CD4-positive, alpha-beta T cell treated with Interleukin-21 for 1 hour (primary cell): ENCODE measurements at places on chromosomes 2 and 18.

GRCh38 chr2:65532937-65533336 lies 100.5 kb upstream of the SPRED2 start:
- no peak for DNase-seq

DNA sequence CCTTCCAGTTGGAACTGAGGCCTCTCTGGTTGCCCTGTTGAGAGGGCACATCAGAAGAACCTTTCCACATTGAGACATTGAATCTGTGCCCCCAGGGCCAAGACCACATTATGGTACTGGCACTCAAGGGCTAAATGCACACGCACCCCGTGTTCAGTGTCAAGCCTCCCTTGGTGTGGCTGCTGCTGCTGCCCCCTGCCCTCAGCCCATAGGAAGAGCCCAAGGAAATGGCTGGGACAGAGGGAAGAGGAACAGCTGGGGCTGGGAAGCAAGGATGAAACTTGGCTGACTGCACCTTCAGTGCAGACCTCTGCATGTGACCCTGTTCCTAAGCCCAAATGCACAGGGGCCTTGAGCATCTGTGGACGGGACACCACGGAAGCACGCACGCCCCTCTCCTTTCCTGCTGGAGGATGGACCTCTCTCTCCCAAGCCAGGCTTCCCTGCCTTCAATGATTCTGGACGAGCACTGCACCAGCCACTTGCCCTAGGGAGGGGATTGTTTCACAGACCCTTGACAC lies 40.2 kb downstream of the NIFK start:
- no peak for DNase-seq

- DNase-seq, result no peak
These were observed 3.6 kb upstream of the IL1A start for GRCh38 chr2:112787729-112788393.

- DNase-seq, result no peak
These were observed 131.5 kb downstream of the RGPD3 start for GRCh38 chr2:106336737-106337136.

GRCh38 chr18:33010149-33010548 lies 237.3 kb upstream of the KLHL14 start:
- no peak for DNase-seq

DNA sequence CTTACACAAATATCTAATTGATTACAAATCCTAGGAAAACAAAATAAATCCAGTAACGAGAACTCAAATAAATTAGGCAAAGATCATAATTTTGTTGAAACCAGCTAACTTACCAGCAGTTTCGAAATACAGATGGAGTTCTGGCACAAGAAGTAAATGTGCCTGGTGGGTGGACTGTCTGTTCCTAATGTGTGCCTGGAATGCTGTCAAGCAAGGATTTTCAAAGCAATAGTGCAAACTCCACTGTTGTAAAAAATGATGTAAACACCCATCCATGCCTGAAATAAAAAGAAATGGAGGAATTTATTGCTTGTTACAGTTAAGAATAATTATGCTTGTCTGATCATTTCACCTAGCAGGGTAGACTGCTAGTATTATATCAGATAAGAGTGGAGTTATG lies 423.9 kb upstream of the MAP2 start:
- no peak for DNase-seq
